ENCODE measurements at places on chromosomes 2 and 18.

GRCh38 chr2:9308186-9308955, 101.8 kb downstream of the ASAP2 start:
- DNase-seq = no peak
- H3K36me3 ChIP-seq = no peaks in the 10 kb centered on the region
- H3K4me1 ChIP-seq = no peaks in the 10 kb centered on the region

DNA sequence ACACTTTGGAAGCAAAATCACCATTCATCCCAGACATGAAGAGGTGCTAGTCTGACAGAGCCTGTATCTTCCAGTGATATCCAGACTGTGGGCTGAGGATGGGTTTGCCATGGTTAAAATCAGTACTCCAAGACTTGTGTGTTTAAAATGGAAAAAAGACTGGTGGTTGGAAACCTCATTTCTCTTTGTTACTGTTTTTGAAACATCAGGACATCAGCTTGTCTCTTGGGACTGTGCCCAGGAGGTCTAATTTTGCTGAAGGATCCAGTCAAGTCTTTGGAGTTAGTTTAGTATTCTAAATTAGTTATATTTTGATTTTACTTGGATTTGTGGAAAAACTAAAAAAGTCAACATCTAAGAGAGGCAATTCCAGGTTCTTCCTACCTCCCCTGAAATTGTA, 578.4 kb downstream of the PLCL1 start:
- no peak overlapping the region for H3K27ac ChIP-seq
- no peak for DNase-seq
- H3K4me3 ChIP-seq = no peak overlapping the region
- no peaks in the 10 kb centered on the region for H3K36me3 ChIP-seq

DNA sequence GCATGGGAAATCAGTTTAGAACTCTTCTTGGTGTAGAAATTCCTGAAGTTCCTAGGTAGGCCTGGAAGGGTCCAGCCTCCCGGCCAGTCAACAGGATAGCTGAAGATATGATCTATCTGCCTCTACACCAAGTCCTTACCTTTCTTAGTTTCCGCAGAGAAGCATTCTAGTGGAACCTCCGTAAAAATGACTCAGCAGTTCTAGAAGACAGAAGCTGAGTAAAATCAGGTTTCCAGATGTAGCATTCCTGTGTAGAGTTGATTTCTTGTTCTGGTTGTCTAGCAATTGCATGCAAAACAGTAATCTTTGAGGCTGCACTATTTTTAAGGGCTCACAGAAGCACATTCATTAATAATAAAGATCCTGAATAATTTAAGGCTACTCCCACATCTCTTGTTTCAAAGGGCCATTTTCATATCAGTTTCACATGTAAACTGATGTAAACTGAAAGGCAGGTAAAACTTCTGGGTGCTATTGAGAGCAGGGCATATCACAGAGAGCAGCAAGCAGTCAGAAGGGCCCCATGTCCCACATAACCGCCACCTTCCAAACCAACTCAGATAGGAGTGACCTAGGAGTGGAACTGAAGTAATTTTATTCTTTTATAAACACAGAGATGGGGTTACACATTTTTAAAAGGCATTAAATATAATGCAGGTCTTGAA, 3.2 kb upstream of the DYTN start:
- no peaks in the 10 kb centered on the region for H3K36me3 ChIP-seq
- no peaks in the 10 kb centered on the region for H3K4me1 ChIP-seq
- H3K27ac ChIP-seq = no peak overlapping the region
- peaks cover 3% of the 10 kb centered on the region for H3K27me3 ChIP-seq

- no peak overlapping the region for H3K4me3 ChIP-seq
- no peaks in the 10 kb centered on the region for H3K4me1 ChIP-seq
- no peaks in the 10 kb centered on the region for H3K36me3 ChIP-seq
- no peak overlapping the region for H3K27ac ChIP-seq
- DNase-seq = no peak
These were observed 84.4 kb upstream of the YWHAQ start for GRCh38 chr2:9715238-9715637.

DNA sequence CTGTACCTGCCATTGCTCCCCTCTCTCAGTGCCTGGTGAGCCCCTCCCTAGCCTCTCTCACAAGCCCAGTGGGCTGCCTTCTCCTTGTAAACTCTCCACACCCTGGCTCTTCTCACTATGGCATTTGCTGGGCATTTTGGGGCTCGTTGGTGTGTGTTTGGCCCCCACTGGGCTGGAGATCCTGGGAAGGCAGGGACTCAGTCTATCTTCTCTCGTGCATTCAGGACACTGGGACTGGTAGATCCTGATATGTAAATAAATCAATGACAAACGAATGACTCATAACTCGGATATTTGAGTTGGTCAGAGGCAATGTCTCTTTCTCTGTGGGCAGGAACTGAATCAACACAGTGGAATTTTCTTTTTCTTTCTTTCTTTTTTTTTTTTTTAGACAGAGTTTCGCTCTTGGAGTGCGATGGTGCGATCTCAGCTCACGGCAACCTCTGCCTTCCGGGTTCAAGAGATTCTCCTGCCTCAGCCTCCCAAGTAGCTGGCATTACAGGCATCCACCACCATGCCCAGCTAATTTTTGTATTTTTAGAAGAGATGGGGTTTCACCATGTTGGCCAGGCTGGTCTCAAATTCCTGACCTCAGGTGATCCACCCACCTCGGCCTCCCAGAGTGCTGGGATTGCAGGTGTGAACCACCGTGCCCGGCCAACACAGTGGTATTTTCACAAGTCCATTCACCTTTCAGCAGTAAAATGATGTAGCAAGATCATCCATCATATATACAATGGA, 144.6 kb upstream of the SPRED2 start:
- H3K27me3 ChIP-seq = no peaks in the 10 kb centered on the region
- no peak for DNase-seq
- no peak overlapping the region for H3K27ac ChIP-seq
- peaks cover 2% of the 10 kb centered on the region for H3K4me1 ChIP-seq

DNA sequence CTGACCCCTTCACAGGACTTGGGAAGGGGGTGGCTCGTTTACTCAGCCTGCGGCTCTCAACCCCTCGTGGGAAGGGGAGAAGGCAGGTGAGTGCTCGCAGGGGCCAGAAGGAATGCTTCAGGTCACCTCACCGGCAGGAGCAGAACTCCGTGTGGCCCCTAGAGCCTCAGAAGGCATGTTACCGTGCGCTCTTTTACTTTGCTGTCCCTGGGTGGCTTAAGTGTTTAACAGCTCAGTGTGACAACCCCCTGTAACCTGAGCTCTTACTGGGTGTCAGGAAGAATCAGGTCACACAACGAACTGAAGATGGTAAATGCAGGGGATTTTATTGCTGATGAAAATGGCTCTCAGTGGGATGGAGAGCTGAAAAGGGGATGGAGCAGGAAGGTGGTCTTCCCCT, 1235.4 kb downstream of the LRP1B start:
- DNase-seq = no peak
- no peak overlapping the region for H3K4me3 ChIP-seq
- no peaks in the 10 kb centered on the region for H3K36me3 ChIP-seq
- no peak overlapping the region for H3K27ac ChIP-seq

DNA sequence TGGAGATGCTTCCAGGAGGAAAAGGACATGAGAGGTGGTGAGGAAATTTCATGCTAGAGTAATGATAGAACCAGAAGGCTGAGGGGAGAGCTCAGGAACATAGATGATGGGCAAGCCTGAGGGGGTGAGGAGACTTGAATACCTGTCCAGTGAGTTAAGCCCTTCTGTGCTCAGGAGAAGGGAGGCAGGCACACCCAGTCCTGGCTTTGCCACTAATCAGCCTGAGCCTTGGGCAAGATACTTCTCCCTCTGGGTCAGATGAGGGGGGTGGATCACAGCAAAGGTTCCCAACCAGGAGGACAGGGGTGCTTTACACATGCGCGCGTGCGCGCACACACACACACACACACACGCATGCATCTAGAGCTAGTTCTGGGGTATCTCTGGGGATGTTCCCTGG, 151.6 kb upstream of the MSH6 start:
- no peak for DNase-seq
- H3K36me3 ChIP-seq = no peaks in the 10 kb centered on the region
- H3K27me3 ChIP-seq = no peaks in the 10 kb centered on the region
- H3K4me1 ChIP-seq = peaks cover 4% of the 10 kb centered on the region
- no peak overlapping the region for H3K4me3 ChIP-seq
- H3K27ac ChIP-seq = no peak overlapping the region

DNA sequence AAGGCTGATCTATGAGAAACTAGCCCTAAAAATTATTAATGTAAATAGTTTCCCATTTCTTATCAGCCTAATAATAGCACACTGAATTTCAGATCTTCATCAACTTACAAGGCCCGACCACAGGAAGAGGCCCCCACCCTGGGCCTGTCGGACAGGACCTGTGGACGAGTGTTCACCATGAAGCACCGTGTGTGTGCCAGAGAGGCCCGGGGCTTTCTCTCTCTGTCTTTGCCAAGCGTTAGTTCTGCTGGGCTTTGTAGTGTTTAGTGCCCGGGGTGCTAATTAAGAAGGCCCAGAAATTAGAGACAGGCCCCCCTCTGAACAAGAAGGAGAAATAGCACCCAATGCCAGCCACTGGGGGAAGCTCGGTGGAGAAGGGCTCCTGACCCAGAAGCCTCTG, 265.7 kb downstream of the TWIST2 start:
- no peaks in the 10 kb centered on the region for H3K36me3 ChIP-seq
- H3K27ac ChIP-seq = no peak overlapping the region
- no peak for DNase-seq
- H3K4me3 ChIP-seq = no peak overlapping the region
- no peaks in the 10 kb centered on the region for H3K4me1 ChIP-seq

DNA sequence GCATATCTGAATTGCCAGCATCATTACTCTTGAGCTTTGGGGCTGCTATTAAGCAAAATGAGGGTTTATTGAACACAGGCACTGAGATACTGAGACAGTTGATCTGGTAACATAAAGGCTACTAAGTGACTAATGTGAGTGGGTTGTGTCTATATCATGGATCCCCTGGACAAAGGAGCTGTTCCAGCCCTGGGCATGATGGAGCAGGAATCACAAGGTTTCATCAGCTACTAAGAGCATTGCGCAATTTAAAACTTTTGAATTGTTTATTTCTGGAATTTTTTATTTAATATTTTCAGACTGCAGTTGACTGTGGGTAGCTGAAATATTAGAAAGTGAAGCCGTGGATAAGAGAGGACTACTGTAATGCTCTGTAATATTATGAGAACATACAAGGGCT, 73.5 kb downstream of the MGAT5 start:
- DNase-seq = no peak
- no peaks in the 10 kb centered on the region for H3K27me3 ChIP-seq
- H3K27ac ChIP-seq = no peak overlapping the region
- peaks cover 52% of the 10 kb centered on the region for H3K36me3 ChIP-seq
- no peak overlapping the region for H3K4me3 ChIP-seq
- H3K4me1 ChIP-seq = peaks cover 34% of the 10 kb centered on the region

DNA sequence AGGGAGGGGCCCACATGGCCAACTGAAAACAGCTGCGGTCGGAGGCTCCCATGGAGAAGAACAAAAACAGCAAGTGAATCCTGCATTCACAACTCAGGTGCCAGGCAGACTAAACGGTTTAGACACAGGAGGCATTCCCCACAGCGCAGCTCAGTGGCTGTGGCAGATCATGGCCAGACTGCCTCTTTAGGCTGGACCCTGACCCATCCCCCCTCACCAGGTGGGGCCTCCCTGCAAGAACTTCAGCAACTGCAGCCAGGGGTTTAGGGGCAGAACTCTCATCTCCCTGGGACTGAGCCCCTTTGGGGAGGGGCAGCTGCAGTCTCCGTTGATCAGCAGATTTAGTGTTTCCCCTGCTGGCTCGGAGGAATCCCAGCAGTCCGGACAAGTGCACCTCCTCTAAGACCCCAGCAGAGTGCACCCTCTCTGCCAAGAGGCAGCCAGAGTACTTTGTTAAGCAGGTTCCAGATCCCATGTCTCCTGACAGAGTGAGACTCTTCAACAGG, 346.7 kb downstream of the SS18 start:
- H3K4me1 ChIP-seq = no peaks in the 10 kb centered on the region
- H3K4me3 ChIP-seq = no peak overlapping the region
- H3K27ac ChIP-seq = no peak overlapping the region
- DNase-seq = no peak
- H3K36me3 ChIP-seq = no peaks in the 10 kb centered on the region

DNA sequence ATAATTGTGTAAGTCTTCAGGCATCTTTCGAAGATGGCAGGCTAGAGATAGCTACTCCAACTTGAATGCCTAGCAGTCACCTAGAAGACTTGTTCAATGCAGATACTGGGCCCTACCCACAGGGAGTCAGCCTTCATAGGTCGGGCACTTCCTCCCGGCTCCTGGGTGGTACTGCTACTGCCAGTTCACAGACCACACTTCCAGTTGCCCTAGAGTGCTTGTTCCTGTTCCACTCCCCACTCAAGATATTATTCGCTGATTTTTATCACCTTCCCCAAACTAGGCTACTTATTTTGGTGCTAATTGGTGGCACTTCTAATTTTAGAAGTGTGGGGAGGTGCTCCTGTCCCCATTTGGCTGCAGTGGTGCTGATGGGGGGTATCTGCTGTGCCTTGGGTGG, 34.2 kb downstream of the INPP4A start:
- H3K27me3 ChIP-seq = no peaks in the 10 kb centered on the region
- DNase-seq = no peak
- no peak overlapping the region for H3K27ac ChIP-seq
- no peaks in the 10 kb centered on the region for H3K36me3 ChIP-seq
- no peak overlapping the region for H3K4me3 ChIP-seq

DNA sequence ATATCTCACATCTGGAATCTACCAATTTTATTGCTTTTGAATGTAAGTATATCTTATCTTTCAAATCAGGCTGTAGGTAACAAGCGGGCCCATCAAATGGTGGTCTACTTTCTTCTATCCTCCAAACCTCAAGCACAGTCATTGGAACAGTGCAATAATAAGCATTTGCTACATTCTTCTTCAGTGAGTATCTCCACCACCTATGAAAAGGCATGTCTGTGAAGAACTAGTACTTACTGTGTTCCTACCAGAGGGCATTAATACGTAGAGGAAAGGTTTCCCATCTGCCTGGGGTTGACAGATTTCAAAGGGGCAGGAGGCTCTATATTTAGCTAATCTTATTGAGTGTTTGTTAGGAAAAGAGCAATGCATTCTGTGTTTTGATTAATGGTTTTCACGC, 411.1 kb downstream of the NCKAP5 start:
- no peak for DNase-seq
- H3K36me3 ChIP-seq = no peaks in the 10 kb centered on the region
- no peaks in the 10 kb centered on the region for H3K4me1 ChIP-seq

DNA sequence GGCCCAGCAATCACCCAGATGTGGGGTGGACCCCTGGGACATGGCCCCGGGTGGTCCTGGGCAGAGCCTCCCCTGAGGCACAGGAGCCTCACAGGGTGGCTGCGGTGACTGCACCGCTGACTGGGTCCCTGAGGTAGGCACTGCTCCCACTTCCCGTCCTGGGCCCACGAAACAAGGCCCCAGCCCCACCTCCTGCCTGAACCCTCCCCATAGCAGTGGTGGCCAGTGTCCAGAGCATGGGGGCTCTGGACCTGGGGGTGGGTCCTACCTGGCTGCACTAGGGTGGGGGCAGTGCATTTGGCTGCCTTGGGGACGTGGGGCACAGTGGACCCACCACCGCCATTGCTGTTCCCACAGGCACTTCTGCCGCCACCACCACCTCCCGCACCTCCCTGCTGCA, 39.4 kb downstream of the TDRD15 start:
- no peaks in the 10 kb centered on the region for H3K27me3 ChIP-seq
- H3K4me3 ChIP-seq = no peak overlapping the region
- H3K4me1 ChIP-seq = no peaks in the 10 kb centered on the region
- H3K36me3 ChIP-seq = no peaks in the 10 kb centered on the region
- no peak overlapping the region for H3K27ac ChIP-seq
- no peak for DNase-seq

Measured in B cell (primary cell).